ENCODE measurements at places on chromosomes 2 and 18. TPM values are rescaled to one million over a fixed set of nuclear protein-coding genes. Genes with fewer than 3 reads are reported as not detected.

Gene CPO
- total RNA-seq = 0.84 TPM

Gene CCDC74A
- total RNA-seq = 0.96 TPM

Gene EMILIN1
- 77.4 TPM for total RNA-seq

Gene HOXD1
- total RNA-seq = 1.1 TPM

Gene DAPL1
- total RNA-seq = not detected
